ENCODE measurements at places on chromosomes 6 and 20.

- no peak for DNase-seq
These were observed 1.7 kb downstream of the PDE7B start for GRCh38 chr6:135853227-135853626.

DNA sequence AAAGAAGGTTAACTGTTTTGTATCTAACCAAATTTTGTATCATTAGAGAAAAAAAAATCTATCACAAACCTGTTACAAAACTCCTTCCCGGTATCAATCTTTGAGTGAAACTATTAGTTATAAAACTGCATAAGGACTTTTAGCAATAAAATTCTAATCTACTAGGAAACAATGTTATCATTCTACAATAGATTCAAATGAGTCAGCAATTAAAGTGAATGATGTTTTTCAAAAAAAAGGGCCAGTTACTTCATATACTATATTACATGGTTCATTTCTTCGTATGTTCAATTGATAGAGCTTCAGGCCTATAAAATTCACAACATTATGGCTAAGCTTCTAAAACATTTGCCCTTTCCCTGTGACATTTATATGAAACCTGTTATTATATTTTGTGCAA, 15.6 kb downstream of the ASCC3 start:
- no peak for DNase-seq

DNA sequence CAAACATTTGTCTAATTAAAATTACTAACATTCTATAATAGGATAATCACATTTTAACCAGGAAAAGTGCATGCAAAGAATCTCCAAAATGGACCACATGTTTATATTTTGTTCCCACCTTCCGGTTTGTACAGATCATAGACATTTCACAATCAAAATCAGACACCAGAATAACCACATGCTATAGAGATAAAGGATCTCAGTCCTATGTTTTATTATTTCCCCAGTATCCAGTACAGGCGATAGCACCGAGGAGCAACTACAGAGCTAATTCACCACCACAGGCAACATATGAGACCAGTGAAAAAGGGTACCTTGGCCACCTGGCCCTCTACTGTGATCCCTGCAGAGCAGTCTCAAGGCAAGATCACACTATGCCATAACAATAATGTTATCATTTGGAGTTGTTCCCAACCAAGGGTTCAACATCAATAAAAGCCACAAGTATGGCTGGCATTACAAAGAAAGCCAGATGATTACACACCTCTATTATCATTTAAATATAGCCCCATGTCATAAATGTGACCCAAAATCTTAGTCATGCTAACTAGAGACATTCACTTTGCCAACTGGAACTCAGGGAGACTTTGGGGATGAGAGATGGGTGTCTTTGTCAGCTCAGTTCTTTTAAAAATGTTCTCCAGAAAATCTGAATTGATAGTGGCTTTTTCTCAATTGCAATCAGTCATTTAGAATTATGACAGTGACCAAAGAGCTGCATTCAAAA, 46.7 kb downstream of the RALGAPA2 start:
- DNase-seq, result no peak

- no peak for DNase-seq
These were observed 539.7 kb upstream of the MARCKS start for GRCh38 chr6:113317442-113317841.

- DNase-seq, result no peak
These were observed 213.8 kb downstream of the IBTK start for GRCh38 chr6:82033631-82034211.

DNA sequence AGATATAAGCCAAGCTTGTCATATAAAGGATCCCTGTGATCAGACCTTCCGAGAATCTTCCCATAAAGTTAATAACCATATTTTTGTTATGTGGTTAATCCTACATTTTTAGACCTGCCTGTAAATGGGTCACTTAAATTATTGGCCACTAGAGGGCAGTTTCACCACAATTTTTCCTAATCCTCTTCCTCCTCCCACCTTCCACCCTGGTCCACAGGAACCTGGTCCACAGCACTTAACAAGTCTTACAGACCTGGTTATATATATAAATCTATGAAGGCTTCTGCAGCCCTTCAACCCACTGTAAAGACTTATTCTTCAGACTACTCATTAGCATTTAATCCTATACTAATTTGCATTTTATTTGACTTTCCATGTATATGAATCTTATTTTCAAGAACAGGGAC, 28.3 kb downstream of the MRS2 start:
- DNase-seq, result no peak

DNA sequence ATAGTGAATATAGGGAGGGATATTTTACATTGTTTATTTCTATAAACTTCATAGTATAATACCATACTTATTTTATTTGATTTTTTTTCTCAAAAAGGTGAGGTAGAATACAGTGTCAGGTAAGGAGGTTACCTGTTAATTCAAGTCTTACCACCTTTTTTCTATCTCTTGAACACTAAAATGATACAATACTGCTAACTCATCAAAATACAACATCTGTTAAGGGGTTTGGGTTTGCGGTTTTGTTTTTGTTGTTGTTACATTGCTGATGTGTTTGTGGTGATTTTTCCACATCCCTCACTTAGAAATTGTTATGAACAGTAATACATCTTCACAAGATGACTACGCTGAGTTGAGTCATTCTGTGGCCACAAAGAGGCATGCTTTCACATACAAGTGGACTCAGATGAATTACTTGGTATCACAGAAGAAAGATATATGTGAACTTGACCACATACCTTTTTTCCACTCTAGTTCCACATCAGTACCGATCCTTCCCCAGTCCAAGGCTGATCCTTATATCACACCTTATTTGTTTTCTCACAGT, 139.4 kb upstream of the ID4 start:
- no peak for DNase-seq

DNA sequence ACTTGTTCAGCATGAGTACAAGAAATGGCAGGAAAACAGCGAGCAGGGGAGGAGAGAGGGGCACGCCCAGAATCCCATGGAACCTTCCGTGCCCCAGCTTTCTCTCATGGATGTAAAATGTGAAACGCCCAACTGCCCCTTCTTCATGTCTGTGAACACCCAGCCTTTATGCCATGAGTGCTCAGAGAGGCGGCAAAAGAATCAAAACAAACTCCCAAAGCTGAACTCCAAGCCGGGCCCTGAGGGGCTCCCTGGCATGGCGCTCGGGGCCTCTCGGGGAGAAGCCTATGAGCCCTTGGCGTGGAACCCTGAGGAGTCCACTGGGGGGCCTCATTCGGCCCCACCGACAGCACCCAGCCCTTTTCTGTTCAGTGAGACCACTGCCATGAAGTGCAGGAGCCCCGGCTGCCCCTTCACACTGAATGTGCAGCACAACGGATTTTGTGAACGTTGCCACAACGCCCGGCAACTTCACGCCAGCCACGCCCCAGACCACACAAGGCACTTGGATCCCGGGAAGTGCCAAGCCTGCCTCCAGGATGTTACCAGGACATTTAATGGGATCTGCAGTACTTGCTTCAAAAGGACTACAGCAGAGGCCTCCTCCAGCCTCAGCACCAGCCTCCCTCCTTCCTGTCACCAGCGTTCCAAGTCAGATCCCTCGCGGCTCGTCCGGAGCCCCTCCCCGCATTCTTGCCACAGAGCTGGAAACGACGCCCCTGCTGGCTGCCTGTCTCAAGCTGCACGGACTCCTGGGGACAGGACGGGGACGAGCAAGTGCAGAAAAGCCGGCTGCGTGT, 11.6 kb downstream of the TNFAIP3 start:
- DNase-seq, result no peak

GRCh38 chr6:54244430-54244829, 63.8 kb upstream of the TINAG start:
- DNase-seq, result no peak

DNA sequence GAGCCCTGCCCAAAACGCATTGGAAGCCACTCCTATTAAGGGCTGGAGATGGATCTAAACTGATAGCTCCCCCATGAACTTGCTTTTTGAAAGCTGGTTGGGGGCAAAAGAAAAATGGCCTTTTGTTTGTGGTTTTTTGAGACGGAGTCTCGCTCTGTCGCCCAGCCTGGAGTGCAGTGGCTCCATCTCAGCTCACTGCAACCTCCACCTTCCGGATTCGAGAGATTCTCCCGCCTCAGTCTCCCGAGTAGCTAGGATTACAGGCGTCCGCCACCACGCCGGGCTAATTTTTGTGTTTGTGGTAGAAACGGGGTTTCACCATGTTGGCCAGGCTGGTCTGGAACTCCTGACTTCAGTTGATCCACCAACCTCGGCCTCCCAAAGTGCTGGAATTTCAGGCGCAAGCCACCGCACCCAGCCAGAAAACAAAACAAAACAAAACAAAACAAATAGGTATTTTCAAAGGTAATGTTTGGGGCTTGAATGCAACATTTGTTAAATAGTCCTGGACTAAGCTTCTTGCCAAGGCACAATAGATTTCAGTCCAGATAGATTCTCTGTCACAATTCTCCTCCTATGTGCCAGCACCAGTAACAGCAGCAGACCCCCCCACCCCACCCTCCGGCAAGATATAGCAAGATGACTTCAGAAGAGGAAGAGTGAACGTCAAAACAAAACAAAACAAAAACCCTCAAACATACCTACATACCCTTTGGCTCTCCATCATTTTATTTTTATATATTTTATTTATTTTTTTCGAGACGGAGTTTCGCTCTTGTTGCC, 26.5 kb upstream of the ABT1 start:
- DNase-seq, result no peak

GRCh38 chr20:53767206-53767930, 173.7 kb upstream of the ZNF217 start:
- no peak for DNase-seq

- DNase-seq, result no peak
These were observed 164.9 kb downstream of the SCML4 start for GRCh38 chr6:107658920-107659865.

DNA sequence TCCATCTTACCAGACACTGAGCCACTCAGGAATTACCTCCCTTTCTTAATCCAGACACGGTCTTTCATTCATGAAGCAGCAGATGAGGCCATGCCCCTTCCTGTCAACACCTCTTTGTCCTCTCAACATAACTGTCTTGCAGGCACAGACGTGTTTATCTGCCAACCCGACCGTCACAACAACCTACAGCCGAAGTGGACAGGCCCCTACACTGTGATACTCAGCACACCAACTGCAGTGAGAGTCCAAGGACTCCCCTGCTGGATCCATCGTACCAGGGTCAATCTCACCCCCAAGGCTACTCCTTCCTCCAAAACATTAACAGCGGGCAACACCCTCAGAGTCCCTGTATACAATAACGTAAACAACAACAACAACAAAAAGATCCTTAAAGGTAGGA, 30.6 kb upstream of the ULBP3 start:
- no peak for DNase-seq

DNA sequence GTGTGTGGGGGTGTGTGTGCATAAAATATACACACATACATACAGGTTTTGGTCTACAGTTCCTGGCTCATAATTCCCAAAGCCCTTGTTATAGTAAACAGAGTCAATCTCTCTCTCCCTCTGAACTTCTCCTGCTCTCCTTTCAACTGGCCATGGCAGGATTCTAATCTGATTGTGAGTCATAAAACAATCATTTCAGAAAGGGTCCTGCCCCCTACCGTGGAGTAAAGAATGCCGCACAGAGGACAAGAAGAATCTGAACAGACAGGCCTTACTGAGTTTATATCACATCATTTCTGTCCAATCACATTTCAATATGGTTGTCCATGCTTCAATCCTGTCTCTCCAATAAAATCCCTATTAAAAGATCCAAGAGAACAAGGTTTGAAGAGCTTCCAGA, 416.9 kb downstream of the FRK start:
- DNase-seq, result no peak
